ENCODE measurements at places on chromosomes 6 and 20. TPM values are rescaled to one million over a fixed set of nuclear protein-coding genes. Genes with fewer than 3 reads are reported as not detected.

DNA sequence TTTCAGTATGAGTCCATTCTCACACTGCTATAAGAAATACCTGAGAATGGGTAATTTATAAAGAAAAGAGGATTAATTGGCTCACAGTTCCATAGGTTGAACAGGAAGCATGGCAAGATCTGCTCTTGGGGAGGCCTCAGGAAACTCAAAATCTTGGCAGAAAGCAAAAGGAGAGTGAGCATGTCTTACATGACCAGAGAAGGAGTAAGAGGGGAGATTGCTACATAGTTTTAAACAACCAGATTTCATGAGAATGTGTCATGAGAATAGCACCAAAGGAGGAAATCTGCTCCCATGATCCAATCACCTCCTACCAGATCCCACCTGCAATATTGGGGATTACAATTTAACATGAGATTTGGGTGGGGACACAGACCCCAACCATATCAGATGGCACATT lies 672.4 kb downstream of the HTR1B start:
- peak; percentile 22 for DNase-seq

RNF8 gene
- total RNA-seq: 20.8 TPM

GRCh38 chr6:130216620-130217019 lies 6.1 kb downstream of the SAMD3 start:
- no peak for DNase-seq

LSM2 gene
- 29.2 TPM for total RNA-seq

- DNase-seq: peak; percentile 41
Observed at GRCh38 chr20:51382986-51383821, 159.3 kb downstream of the NFATC2 start.

GRCh38 chr6:62284725-62285124 lies 1.3 kb downstream of the KHDRBS2 start:
- no peak for DNase-seq

CST7 gene
- total RNA-seq: not detected

DNA sequence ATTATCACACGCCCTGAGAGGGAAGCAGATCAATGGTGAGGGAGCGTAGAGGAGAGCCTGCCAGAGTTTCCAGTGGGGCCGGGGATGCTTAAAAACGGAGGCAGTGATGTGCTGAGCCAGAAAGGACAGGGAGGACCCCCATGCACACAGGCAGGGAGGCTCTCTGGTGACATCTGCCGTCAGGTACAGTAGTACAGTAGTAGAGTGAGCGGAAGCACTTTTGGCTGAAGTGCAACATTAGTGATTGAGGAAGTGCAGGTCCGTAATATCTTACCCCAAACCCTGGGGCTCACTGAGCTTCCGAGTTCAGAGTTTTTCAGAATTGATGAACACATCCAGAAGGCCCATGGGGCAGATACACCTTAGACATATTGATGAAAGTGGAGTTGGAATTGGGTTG lies 42.1 kb downstream of the GFRA4 start:
- DNase-seq: no peak

GRCh38 chr6:47655719-47656595 lies 42.4 kb upstream of the ADGRF4 start:
- DNase-seq: peak; percentile 94

GRCh38 chr20:24382331-24382730 lies 87.1 kb upstream of the SYNDIG1 start:
- no peak for DNase-seq

- DNase-seq: peak; percentile 89
Observed at GRCh38 chr6:116945809-116946208, 68.8 kb downstream of the RFX6 start.

DNA sequence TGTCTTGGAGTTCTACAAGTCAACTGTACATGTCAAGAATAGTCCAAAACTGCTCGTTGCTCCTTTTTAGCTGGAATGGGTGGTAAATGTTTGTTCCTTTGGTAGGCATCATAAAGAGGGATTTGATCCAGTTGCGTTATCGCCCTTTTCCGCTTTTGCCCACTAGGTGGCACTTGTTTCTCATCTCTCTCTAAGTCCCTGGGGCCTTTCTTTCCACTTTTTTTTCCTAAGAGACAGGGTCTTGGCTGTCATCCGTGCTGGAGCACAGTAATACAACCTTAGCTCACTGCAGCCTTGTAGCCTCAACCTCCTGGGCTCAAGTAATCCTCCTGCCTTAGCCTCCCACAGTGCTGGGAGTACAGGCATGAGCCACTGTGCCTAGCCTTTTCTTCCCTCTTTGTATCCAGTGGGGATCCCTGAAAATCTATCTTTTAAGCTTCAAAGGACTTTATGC lies 20.7 kb downstream of the GTPBP2 start:
- DNase-seq: peak; percentile 71

DEFB123 gene
- not detected for total RNA-seq

DNA sequence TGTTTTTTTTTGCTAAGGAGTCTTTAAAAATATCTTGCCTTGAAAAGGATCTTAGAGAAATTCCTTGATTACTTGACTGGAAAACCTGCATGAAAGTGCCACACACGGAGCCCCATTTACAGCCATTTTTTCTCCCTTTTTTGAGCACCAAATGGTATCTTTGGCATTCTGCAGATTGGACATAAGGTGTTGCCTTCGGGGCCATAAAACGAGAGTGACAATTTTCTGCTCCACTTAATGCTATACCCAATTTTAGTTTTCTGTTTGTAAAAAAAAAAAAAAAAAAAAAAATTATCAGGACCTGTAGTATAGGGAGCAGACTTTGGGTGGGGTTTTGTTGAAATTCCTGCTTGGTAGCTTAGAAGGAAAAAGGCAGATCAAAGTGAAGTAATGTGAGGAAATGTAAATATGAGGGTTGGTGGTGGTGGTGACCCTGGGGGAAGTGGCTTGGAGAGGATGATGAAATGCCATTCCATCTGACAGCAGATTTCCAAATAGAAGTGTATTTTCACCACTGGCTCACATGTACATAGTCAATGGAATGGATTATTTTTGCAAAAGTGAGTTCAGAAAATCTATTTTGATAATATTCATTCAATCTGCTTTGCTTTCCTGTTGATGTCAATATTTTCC lies 212.1 kb upstream of the SOX4 start:
- peak; percentile 77 for DNase-seq

DNA sequence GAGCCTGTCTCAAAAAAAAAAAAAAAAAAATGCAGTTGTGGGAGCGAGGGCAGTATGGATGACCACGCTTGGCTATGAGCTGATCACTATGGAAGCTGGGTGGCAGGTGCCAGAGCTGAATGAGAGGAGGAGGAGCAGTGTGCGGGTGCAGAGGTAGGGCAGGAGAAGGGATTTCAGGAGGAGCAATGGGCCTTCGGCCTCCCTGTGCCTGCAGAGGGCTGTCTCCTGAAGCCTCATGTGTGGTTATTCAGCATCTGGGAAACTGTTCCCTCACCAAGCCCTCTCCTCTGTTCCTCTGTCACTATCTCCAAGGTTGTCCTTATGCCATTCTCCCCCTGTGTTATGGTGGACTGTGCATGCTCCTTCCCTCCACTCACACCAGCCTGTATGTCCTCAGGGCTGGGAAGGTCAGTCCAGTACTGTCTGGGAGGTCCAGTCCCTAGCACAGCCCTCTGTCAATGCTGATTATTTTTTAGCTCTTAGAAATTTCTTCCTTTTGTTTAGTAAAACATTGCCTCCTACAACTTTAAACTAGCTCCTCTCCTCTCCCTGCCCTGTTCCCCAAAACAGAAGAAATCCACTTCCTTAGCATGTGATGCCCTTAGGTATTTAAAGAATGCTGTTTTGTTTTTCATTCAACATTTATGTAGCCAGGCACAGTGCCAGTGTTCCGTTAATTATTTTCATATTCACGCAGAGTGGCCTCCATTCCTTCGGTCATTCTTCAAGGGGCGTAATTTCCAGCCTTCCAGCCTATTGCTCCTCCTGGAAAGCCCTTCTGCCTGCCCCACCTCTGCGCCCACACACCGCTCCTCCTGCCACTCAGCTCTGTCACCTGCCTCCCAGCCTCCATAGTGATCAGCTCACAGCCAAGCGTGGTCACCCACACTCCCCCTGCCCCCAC lies 48.9 kb downstream of the CNBD2 start:
- peak; percentile 12 for DNase-seq

DNA sequence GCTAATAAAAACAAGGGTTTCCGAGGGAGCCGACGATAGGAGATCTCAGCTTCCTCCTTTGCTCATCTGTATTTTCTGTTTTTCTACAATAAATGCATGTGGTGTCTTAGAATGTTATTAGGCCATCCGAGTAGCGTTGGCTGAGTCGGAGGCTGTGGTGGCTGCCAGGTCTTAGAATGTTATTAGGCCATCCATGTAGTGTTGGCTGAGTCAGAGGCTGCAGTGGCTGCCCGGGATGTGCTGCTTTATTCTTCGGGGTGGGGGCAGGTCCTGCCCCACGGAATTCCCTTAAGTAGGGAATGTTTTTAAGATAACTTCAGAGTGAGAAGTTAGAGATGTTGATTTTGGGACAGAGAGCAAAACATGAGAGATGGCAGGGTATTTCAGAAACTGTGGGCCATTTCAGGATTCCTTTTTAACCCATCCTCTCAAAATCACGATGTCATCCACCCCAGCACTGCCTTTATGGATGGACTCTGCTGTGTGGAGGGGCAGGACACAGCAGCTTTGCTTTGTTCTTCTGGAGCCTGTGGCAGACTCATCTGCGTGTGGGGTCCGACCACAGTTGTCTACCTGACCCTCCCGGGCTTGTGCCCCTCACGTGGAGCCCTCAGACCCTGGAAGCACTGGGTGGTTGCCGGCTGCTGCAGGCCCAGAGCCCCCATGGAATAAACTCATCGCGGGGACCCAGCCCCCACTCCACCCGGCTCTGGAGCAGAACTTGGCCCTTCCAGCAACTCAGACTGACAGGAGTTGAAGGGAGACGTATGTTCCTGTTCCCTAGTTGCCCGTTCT lies 20.4 kb downstream of the OSBPL2 start:
- DNase-seq: peak; percentile 35

KCNQ2 gene
- not detected for total RNA-seq

- DNase-seq: no peak
Observed at GRCh38 chr6:44289726-44290260, 19.5 kb downstream of the TMEM151B start.

HMGN3 gene
- total RNA-seq: 14.2 TPM

- no peak for DNase-seq
Observed at GRCh38 chr20:54525916-54526590, 50.7 kb downstream of the DOK5 start.

GRCh38 chr6:125102891-125103290 lies 50.7 kb upstream of the TPD52L1 start:
- DNase-seq: peak; percentile 92

- DNase-seq: peak; percentile 41
Observed at GRCh38 chr6:31293343-31293742, 21.5 kb upstream of the HLA-C start.

GRCh38 chr6:8825726-8826125 lies 390.4 kb upstream of the SLC35B3 start:
- peak; percentile 1 for DNase-seq

PPP1R3G gene
- 1.8 TPM for total RNA-seq

DNA sequence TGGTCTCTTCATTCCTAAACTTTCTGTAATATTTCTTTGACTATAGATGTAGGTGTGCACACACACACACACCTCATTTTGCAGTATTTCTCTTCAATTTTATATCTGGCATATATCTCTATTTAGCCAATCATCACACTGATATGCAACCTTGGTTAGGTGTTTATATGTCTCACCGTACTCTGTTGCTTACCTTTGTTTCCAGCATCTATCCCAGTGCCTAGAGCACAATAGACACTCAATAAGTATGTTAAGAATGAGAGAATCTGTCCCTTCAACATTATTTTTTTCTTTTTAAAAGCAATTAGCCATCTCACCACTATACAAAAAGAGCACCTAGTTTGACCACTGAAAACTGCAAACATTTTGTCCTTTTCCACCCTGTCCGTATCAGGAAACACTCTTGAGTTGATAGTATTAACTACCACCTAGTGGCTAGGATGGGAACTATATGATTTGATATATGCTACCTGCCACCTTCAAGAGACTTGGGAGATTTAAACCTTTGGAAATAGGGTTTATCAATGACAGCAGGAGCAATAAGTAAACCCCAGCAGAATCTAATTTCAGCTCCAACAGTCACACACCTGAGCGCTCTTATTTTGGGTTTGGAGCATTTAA lies 48.7 kb upstream of the RSPO3 start:
- peak; percentile 54 for DNase-seq

DNA sequence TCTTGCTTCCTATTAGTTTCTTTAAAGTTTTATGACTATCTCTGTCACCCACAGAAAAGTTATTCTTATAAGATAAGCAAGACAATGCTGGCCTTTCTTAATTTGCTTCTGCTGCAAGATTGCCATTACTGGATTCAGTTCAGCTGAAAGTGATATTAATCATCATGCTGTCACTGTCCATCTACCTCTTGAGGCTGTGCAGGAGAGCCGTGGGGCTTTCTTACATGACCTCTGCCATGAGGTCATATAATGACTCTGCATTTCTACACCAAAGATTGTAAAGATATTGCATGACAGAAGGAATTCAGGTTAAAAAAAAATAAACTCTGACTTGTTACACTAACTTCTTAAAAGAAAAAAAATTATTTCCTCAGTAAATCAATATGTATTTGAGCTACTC lies 106.9 kb downstream of the TRDN start:
- peak; percentile 56 for DNase-seq

- no peak for DNase-seq
Observed at GRCh38 chr6:41657131-41658094, 19.1 kb downstream of the MDFI start.

COL11A2 gene
- total RNA-seq: under 0.01 TPM

- DNase-seq: peak; percentile 37
Observed at GRCh38 chr6:127058027-127058426, 60.4 kb upstream of the RSPO3 start.

DNA sequence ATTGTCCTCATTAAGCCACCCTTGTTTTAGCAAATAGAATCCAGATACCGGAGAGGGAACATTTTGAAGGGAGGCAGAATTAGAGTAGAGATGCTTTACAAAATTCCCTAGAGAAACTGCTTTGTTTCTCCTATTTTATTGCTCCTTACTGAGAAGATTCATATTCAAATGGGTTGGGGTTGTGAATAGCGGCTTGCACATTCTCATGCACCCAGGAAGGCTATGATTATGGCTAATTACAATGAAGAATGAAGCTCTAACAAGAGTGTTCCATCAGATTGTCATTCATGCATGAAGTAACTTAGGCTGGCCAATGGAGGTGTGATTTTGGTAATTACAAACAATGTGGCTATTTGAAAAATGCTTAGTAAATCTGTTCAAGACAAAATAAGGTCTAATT lies 129.6 kb downstream of the PACRG start:
- DNase-seq: no peak

BFSP1 gene
- total RNA-seq: 2.9 TPM

- no peak for DNase-seq
Observed at GRCh38 chr20:4736875-4737274, 15.2 kb downstream of the PRND start.

- no peak for DNase-seq
Observed at GRCh38 chr6:4136354-4136831, 1.0 kb upstream of the ECI2 start.

BEND3 gene
- 1.8 TPM for total RNA-seq

SH3BGRL2 gene
- 15.0 TPM for total RNA-seq

DNA sequence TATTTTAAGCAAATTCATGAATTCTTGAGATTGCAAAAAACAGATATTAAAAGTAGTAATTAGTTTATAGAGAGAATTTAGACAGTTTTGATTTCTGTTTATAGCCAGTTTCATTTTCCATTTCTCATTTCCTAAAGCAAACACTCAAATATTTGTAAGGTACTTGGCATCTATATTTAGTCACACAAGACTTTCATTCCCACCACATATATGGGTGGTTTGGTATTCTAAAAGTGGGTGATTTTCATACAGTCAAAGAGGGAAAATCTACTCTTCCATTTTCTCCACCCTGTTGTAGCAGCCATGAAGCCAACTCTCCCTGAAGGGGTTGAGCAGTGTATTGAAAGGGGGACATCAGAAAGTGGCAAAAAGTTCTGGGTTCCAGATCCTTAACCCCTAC lies 181.1 kb upstream of the SUPT3H start:
- DNase-seq: no peak

GRCh38 chr6:71114986-71115385 lies 158.1 kb upstream of the B3GAT2 start:
- DNase-seq: no peak

RBPJL gene
- not detected for total RNA-seq

All from bronchial epithelial cell (primary cell).